ENCODE measurements at places on chromosomes 3 and 15. TPM values are rescaled to one million over a fixed set of nuclear protein-coding genes. Genes with fewer than 3 reads are reported as not detected.

DNA sequence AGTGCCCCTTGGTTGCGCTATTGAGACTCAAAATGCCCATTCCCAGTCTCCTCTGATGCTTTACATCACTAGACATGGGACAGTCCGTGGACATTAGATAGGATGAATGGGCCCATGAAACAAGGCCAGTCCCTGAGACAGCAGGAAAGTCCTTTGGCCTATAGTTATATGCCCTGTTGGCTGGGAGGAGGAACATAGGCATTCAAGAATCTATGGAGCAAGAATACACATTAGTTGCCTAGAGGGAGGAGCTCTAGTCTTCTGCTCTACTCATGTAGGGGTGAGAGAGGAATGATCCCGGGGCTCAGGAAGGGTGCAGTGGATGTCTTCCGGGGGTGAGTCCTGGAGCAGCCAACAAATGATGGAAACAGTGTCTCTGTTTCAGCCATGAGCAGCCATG is 58.0 kb upstream of the LRTM1 start:
- no peak for DNase-seq

DNA sequence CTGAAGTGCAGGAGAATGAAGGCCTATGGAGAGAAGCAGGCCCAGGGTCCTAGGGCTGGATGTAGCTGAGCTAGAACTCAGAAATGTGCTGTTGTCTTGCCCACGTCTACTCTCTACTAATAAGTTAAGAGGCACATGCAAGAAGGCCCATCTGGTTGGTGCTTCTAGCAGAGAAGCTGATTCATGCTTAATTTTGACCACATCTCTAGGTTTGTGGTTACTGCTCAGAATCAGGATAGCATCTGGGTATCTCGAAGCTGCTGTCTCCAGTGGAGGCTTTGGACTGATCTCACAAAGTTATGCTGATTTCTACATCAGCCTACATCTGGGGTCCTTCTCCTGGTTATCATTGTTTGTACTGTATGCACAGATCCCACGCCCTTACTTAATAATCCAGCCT is 87.3 kb downstream of the CACNA1D start:
- DNase-seq = no peak

Gene RUVBL1
- total RNA-seq = 9.7 TPM

DNA sequence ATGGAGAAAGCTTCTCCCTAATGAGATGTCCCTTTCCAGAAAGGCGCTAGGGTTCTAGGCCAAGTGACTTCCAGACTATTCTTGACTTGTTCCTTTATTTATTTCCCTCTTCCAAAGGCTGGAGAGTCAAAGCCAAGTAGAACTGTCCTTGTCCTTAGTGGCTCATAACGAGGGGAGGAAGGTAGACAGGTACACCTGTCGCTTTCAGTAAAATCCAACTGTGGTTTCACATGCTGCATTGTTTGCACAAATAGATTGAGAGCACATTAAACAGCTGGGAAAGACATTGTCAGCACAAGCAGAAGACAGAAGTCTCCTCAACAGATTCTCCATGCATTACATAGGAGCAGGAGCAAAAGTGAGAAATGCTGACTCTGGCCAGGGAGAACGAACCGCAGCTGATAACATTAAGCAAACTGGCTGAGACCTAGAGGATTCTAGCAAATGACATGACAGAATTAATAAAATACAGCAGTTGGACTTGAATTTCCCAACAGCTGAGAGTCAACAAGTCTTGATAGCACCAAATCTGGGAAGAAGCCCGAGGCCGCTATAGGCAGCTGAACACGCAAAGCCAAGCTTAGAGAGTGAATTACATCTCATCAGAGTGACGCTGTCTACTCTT is 227.7 kb downstream of the TLE3 start:
- no peak for DNase-seq

- DNase-seq = no peak
Measured at GRCh38 chr3:104755791-104756190, 610.9 kb upstream of the ALCAM start.

Gene ZNF860
- total RNA-seq = 0.26 TPM

Gene USP19
- 66.6 TPM for total RNA-seq

GRCh38 chr3:143831208-143831607 is 17.1 kb downstream of the SLC9A9 start:
- DNase-seq = no peak

DNA sequence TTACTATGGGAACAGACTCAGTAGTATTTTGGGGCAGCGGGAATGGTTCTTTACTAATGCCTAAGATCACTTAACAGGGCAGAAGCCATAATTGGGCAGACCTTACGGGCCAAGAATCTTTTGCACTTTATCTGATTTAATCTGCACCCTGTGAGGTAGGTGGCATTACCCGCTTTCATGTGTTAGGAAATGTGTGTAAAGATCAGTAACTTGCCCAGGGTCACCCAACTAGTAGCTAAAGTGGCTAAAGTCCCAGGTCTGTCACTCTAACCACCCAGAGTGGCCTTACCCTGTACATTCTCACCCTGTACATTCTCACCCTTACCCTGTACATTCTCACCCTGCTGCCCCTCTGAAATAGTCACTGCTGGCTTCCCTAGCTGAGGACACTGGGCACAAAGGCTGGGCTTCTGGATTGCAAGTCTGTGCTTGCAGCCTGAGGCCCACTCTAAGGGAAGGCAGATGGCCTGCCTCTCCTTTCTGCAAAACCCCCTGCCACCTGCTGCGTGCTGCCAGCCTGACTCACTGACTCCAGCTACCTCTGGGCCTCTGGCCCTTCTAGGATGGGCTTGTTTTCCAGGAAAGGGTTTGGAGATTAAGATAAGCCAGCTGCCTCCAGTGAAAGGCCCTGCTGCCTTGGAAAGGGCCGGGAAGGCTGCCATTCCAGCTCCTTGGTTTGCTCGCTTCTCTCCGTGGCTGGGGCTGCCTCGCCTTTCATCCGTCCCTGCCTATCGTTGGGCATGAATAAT is 37.5 kb upstream of the MYZAP start:
- no peak for DNase-seq

DNA sequence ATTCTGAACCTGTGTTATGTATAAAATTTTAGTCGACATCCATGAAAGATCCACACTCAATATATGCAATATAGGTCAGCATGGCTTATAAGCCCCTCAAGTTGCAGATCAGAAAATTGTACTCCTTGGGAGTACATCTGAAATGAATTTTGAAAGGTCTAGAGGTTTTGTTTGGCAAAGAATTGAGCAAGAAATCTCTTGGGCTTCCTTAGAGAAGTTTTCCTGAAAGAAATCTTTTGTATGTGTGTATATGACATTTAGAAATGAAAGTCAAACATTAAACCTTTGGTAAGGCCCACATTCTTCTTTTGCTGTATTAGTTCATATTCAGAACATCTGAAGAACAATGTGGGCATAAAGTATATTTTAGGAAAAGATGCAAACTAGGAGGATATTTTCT is 1006.6 kb downstream of the NAALADL2 start:
- DNase-seq = no peak

DNA sequence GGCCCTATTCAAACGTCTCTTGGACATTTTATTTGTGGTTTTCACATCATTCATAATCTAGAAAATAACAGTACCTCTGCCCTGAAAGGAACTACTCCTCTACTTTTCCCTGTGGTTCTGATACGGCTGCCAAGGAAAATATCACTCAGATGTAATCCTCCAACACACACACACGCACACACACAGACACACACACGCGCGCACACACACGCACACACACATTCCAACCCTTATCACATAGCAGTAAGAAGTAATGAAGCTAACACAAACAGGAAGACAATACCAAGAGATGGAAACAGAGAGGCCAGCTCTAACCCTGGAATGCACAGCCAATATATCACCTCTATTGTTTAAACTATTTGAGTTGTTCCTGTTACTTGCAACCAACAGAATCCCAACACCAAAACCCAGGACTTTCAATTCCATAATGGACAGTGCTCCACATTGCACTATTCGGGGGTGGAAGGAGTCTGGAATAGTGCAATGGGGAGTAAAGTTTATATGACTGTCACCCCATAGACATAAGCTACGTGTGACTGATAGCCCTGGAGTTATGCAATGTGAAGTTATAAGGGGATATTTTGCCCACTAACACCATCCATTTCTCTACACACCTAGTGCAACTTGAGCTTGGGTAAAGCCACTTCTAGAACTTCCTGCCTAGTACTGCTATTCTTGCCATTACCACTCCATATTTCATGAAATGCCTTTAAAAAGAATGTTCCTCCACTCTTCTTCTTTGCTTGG is 71.3 kb upstream of the FNDC3B start:
- DNase-seq = no peak

Measured in uterus (tissue), 4 donors.